ENCODE measurements at places on chromosomes 13 and 19.

DNA sequence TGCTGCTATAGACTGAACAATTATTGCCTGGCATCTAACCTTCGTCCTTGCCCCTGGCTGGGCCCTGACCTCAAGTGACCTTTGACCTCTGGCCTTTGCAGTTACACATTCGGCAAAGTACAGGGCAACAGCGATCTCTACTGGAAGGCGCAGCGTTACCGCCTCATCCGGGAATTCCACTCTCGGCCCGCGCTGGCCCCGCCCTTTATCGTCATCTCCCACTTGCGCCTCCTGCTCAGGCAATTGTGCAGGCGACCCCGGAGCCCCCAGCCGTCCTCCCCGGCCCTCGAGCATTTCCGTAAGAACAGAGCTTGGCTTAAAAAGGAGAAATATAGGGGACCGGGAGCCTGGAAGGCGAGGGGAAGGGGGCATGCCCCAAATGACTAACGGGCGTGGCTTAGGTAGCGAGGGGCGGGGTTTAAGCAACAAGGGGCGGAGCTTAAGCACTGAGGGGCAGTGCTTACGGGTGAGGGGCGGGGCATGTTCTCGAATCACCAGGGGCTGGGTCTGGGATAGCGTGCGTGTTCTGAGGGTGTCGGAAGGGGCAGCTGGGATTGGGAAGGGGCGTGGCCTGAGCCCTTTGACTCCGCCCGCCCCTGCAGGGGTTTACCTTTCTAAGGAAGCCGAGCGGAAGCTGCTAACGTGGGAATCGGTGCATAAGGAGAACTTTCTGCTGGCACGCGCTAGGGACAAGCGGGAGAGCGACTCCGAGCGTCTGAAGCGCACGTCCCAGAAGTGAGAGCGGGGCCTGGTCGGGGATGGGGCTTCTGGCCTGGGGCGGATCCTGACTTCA lies 52.7 kb downstream of the TRPM4 start:
- no peak for DNase-seq
- H3K4me3 ChIP-seq: peak overlapping the region; percentile 40
- H3K4me1 ChIP-seq: peaks cover 9% of the 10 kb centered on the region
- peaks cover 15% of the 10 kb centered on the region for H3K36me3 ChIP-seq
- H3K27me3 ChIP-seq: no peaks in the 10 kb centered on the region

DNA sequence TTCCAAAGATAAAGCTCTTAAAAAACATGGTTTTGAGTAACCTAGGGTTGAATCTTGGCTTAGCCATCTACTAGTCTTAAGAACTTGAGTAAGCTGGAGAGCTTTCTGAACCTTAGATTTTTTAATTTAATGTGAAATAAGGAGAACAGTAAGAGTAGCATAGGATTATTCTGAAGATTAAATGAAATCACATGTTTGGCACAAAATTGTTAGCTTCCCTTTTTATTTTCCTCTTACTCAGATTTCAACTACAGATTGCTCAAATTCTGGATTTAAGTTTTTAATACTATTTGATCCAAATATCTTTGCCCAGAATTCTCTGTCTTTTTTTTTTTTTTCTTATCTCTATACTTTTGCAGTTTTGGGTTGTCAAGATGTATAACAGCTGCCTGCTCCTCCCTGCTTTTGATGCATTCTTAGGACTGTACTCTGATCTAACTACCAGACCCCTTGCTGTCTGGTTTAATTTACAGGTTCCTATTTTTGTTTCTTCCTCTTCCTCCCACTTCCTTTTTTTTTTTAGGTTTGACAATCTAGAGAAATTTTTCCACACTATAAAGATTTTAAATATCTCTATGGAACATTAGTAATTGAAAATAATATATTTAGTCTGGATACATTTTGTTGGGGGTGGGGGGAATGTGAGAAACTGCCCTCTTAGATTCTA lies 12.3 kb downstream of the POMP start:
- no peak overlapping the region for H3K27ac ChIP-seq
- H3K36me3 ChIP-seq: peaks cover 57% of the 10 kb centered on the region
- no peaks in the 10 kb centered on the region for H3K27me3 ChIP-seq

DNA sequence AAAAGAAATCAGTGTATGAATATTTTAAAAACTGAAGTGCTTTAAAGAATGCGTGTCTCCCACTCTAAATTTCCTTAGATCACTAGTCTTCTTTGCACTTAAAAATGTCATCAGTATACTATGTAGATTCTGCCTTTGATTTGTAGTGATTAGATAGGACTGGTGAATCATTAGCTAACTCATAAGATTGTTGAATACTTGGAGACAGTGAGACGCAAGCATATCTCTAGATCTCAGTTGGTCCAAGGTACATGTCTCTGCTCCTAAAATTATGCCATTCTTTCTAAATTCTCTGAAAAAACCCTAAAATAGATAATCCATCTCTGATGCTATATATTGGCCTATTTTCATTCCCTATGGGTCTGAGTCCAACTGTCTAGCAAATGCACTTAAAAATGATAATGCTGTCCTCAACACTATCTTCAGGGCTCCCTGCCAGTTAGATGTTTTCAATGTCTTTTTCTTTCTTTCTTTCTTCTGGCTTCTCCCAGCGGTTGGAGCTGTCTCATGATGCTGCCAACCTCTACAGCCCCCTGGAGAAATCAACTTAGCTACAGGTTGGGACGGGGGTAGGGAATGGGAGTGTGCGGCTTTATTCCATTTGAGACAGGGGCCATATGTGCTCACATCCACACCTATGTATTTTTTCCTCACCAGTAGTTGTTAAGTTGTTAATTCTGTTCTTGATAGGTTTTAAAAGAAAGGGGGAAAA lies 301.0 kb downstream of the NDFIP2 start:
- DNase-seq: no peak
- H3K4me3 ChIP-seq: no peak overlapping the region
- peaks cover 43% of the 10 kb centered on the region for H3K4me1 ChIP-seq
- H3K36me3 ChIP-seq: no peaks in the 10 kb centered on the region

- no peak overlapping the region for H3K4me3 ChIP-seq
- H3K4me1 ChIP-seq: peaks cover 20% of the 10 kb centered on the region
- H3K27me3 ChIP-seq: no peaks in the 10 kb centered on the region
- no peak overlapping the region for H3K27ac ChIP-seq
- no peak for DNase-seq
Measured at GRCh38 chr19:14150770-14151661, 14.6 kb upstream of the ASF1B start.

- H3K36me3 ChIP-seq: no peaks in the 10 kb centered on the region
- no peaks in the 10 kb centered on the region for H3K4me1 ChIP-seq
- no peak overlapping the region for H3K27ac ChIP-seq
- DNase-seq: no peak
Measured at GRCh38 chr13:40469581-40470310, 196.7 kb downstream of the FOXO1 start.

DNA sequence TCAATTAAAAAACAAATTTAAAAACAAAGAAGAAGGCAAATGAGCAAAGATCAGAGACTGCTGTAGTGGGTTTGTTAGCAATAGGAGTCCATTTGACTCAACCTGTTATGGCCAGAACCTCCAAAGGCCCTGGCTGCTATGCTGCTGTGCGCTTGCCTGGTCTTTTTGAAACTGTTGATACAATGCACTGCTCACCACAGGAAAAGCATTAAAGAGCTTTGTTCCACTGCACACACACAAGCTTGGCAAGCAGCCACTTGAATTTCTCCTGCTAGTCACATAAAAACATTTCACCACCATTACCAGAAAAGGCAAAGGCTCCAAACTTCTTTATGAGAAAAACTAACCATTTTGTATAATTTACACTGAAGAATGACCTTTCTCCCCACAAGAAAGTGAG lies 132.2 kb downstream of the FREM2 start:
- no peak overlapping the region for H3K4me3 ChIP-seq
- H3K4me1 ChIP-seq: peaks cover 34% of the 10 kb centered on the region
- H3K27me3 ChIP-seq: no peaks in the 10 kb centered on the region
- no peak for DNase-seq
- H3K27ac ChIP-seq: peak overlapping the region; percentile 77
- peaks cover 15% of the 10 kb centered on the region for H3K36me3 ChIP-seq

DNA sequence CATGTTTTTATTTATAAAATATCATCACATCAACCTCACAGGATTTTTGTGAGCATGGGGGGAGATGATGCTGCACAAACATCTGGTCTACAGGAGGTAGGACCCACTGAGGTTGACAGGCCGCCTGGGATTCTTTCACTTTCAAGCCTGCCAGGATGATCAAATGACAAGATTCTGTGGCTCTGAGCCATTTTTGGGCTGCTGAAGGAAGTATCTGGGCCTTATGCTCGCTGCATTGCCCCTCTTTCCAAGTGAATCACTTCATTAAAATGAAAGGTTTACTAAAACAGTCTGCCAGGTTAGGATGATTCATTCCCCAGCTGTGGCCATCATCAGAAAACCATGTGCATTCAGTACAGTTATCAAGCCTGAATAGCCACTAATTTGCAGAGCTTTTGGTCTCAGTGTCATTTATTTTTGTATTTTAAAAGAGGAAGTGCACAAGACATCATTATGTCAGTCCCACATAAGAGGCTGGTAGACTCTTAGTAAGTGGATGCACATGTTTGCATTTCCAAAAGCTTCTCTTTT lies 34.4 kb downstream of the STARD13 start:
- peaks cover under 1% of the 10 kb centered on the region for H3K36me3 ChIP-seq
- no peak for DNase-seq
- H3K4me1 ChIP-seq: peaks cover 17% of the 10 kb centered on the region
- no peaks in the 10 kb centered on the region for H3K27me3 ChIP-seq
- H3K4me3 ChIP-seq: no peak overlapping the region
- H3K27ac ChIP-seq: no peak overlapping the region

DNA sequence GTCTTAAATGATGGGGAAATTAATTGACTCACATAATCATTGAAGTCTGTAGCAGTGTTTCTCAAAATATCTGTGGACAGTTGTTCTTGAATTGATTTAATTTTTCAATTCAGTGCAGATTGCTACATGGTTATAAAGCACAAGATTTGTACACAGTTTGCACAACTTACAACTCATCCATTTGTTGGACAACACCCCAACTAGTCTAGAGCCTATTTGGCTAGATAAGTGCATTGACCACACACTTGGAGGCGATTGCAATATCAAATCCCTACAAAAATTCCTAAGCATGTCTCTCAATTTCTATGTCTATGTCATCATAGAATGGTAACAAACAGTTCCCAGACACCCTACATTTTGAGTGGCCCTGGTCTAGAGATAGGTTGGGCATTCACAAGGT lies 48.0 kb upstream of the IPO5 start:
- H3K36me3 ChIP-seq: no peaks in the 10 kb centered on the region
- H3K4me3 ChIP-seq: no peak overlapping the region
- H3K27ac ChIP-seq: no peak overlapping the region
- no peak for DNase-seq
- peaks cover 15% of the 10 kb centered on the region for H3K27me3 ChIP-seq

GRCh38 chr13:74450525-74450845 lies 316.3 kb upstream of the KLF12 start:
- no peaks in the 10 kb centered on the region for H3K36me3 ChIP-seq
- no peak overlapping the region for H3K4me3 ChIP-seq
- H3K4me1 ChIP-seq: peaks cover 8% of the 10 kb centered on the region
- H3K27ac ChIP-seq: no peak overlapping the region
- no peak for DNase-seq

All from mesothelial cell of epicardium (in vitro differentiated cells).